ENCODE measurements at places on chromosomes 3 and 15.
A peak's percentile ranks its signal among the peaks of the same experiment; 100 is the strongest.

DNA sequence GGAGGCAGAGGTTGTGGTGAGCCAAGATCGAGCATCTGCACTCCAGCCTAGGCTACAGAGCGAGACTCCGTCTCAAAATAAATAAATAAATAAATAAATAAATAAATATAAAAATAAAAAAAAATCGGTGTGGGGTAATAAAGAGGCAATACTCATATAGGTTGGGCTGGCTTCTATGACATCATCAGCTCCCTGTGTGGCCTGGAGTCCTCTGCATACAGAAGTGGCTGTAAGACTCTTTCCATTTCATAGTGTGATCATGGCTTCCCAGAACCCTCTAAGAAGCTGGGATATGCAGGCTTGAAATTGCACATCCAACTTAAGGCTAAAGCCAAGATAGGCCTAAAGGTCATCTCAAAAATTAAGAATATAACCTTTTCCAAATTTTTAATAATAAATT is 101.6 kb downstream of the ZIC4 start:
- no peak overlapping the region for H3K27ac ChIP-seq
- no peak overlapping the region for H3K4me3 ChIP-seq
- no peak for DNase-seq
- H3K36me3 ChIP-seq, result no peaks in the 10 kb centered on the region
- H3K4me1 ChIP-seq, result no peaks in the 10 kb centered on the region

GRCh38 chr15:29473621-29474105 is 204.0 kb upstream of the NSMCE3 start:
- H3K27me3 ChIP-seq, result no peaks in the 10 kb centered on the region
- DNase-seq, result no peak
- H3K4me1 ChIP-seq, result no peaks in the 10 kb centered on the region
- no peak overlapping the region for H3K4me3 ChIP-seq
- H3K27ac ChIP-seq, result no peak overlapping the region
- no peaks in the 10 kb centered on the region for H3K36me3 ChIP-seq

DNA sequence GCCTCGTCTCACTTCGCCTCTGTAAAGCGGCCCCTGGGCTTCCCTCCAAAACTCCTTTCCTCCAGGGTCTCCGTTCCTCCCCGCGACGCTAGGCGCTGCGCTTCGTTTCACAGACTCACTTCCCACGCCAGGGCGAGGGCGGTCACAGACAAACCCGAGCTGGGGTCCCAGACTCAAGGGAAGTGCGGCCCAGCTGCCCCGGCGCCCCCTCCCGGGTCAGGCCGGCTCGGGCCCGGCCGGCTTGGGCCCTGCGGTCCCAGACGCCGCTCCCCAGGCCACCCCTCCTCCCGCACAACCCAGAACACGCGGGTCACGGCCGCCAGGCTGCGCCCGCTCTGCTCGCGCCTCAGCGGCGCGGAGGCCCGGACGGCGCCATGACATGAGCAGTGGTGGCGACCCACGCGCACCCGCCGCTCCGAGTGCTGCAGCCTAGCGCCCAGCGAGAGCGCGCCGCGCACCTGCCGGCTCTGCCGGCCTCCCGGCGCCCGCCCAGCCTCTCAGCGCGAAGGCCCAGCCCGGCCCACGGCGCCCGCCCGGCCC is 547 bp downstream of the NUP210 start:
- H3K27ac ChIP-seq, result peak overlapping the region; percentile 98
- DNase-seq, result peak; percentile 69
- peak overlapping the region; percentile 91 for H3K4me3 ChIP-seq
- peaks cover 62% of the 10 kb centered on the region for H3K4me1 ChIP-seq
- peaks cover 6% of the 10 kb centered on the region for H3K36me3 ChIP-seq

GRCh38 chr3:160041465-160041864 is 52.8 kb downstream of the IL12A start:
- H3K36me3 ChIP-seq, result no peaks in the 10 kb centered on the region
- no peak overlapping the region for H3K4me3 ChIP-seq
- peaks cover 6% of the 10 kb centered on the region for H3K4me1 ChIP-seq

DNA sequence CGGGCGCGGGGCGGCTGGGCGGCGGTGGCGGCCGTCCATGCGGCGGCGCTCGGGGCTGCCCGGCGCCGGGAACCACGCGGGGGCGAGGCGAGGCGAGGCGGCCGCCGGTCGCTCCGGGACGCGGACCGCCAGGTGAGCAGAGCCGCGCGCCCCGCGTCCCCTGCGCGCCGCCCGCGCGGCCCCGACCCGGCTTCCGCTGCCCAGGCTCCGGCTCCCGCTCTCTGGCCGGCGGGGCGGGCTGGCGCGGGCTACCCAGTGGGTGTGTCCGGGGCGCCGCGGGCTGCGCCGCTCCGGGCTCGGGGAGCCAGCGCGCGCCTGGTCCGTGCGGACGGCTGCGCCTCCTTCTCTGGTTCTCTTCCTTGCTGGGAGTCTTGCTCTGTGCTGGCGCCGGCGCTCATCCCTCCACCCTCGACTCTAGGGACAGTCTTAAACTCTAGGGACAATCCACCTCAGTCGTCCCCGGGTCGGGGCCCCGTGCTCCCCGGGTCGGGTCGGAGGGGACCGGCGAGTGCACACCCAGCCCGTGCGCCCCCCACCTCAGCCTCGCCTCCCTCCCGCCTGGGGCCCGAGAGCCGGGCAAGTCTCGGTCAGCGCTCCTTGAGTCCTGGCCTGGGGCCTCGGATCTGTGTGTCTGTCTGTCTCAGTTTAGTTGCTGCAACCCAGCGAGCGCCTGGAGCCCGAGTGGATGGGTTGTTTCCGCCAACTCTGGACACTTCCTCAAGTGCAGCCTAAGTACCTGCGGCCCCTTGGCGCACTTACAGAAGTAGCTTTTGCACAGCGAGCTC is 488 bp downstream of the THSD4 start:
- peaks cover 42% of the 10 kb centered on the region for H3K27me3 ChIP-seq
- H3K27ac ChIP-seq, result no peak overlapping the region
- peak overlapping the region; percentile 58 for H3K4me3 ChIP-seq
- H3K4me1 ChIP-seq, result peaks cover 9% of the 10 kb centered on the region
- no peaks in the 10 kb centered on the region for H3K36me3 ChIP-seq
- no peak for DNase-seq

- no peaks in the 10 kb centered on the region for H3K27me3 ChIP-seq
- no peak overlapping the region for H3K27ac ChIP-seq
- no peaks in the 10 kb centered on the region for H3K4me1 ChIP-seq
These were observed 767.1 kb downstream of the IGSF11 start for GRCh38 chr3:118267588-118267987.

DNA sequence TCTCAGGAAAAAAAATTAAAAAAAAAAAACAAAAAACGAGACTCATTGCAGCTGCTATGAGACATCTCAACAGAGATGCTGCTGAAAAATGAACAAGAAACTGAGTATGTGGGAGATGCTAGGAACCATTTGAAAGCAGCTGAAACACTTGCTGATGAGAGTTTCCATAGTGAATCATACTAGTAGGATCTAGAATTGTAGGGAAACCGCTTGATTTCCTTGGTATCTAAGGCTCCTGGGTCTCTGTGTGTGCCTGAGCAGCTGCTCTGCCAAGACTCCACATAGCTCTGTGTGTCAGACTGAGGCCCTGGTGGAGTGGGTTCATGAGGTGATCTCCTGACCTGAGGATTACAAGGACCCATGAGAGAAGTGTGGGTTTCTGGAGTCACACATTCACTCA is 313.4 kb upstream of the NECTIN3 start:
- H3K27ac ChIP-seq, result no peak overlapping the region
- no peaks in the 10 kb centered on the region for H3K36me3 ChIP-seq
- DNase-seq, result no peak
- H3K4me1 ChIP-seq, result no peaks in the 10 kb centered on the region
- no peak overlapping the region for H3K4me3 ChIP-seq

- no peak overlapping the region for H3K27ac ChIP-seq
- H3K4me3 ChIP-seq, result no peak overlapping the region
- peaks cover 12% of the 10 kb centered on the region for H3K27me3 ChIP-seq
- no peaks in the 10 kb centered on the region for H3K36me3 ChIP-seq
These were observed 11.9 kb downstream of the GPR176 start for GRCh38 chr15:39908186-39908585.

DNA sequence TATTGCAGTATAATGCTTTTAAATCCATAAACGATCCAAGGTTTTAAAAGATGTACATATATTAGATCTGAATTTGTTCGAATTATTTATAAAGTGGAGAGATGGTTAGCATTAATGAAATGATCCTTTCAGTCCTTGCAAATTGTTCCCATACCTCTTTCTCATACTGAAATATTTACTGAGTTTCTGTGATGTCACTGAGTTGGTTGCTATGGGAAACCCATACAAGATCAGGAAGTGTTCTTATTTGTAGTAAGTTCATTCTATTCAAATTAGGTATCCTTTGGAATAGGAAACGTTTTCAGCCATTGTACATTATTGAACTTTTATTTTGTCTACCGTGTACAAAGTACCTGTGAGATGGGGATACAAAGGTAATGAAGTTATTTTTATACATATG is 73.2 kb upstream of the CHL1 start:
- no peaks in the 10 kb centered on the region for H3K27me3 ChIP-seq
- H3K4me1 ChIP-seq, result peaks cover 4% of the 10 kb centered on the region
- H3K36me3 ChIP-seq, result no peaks in the 10 kb centered on the region

- peaks cover 14% of the 10 kb centered on the region for H3K27me3 ChIP-seq
- DNase-seq, result no peak
These were observed 45.5 kb downstream of the ISG20 start for GRCh38 chr15:88684345-88684744.

- H3K4me1 ChIP-seq, result peaks cover 10% of the 10 kb centered on the region
- peaks cover 22% of the 10 kb centered on the region for H3K36me3 ChIP-seq
- no peak overlapping the region for H3K4me3 ChIP-seq
- no peak for DNase-seq
- no peak overlapping the region for H3K27ac ChIP-seq
These were observed 71.7 kb downstream of the TBC1D5 start for GRCh38 chr3:17670749-17671148.

DNA sequence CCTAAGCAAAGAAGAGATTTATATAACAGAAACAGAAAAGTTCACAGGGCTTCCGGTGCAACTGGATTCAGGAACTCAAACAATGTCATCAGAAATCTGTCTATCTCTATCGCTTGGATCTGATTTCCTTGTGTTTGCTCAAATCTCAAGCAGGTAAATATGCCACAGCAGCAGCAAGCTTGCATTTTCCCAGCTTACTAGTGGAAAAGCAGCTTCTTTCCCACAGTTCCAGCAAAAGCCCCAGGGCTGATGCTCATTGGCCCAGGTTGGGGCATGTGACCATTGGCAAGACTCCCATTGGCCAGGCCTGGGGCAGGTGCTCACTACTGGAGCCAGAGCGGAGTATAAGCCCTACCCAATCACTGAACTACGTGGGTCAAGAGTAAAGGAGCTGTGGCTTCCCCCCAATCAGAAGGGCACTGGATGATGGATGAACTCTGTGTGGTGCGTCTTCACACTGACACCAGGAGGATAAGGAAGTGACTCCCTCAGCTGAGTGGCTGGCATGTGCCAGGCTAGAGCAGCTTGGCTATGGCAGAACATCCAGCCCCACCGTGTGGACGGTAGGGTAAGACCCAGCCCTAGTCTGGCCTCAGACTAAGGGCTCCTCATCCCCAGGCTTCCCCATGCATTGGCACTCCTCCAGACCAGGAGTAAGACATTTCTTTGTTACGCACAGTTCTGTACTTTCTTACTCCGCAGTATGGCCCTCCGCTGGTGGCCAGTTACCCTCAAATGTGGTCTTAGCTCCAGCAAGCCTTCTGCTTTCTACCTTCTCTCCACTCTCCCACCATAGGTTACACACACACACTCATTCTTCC is 13.1 kb upstream of the VIPR1 start:
- peaks cover 50% of the 10 kb centered on the region for H3K4me1 ChIP-seq
- H3K36me3 ChIP-seq, result no peaks in the 10 kb centered on the region
- H3K27me3 ChIP-seq, result no peaks in the 10 kb centered on the region

GRCh38 chr3:47288966-47289910 is 6.5 kb downstream of the KLHL18 start:
- H3K27me3 ChIP-seq, result no peaks in the 10 kb centered on the region
- DNase-seq, result no peak
- H3K36me3 ChIP-seq, result peaks cover 50% of the 10 kb centered on the region

DNA sequence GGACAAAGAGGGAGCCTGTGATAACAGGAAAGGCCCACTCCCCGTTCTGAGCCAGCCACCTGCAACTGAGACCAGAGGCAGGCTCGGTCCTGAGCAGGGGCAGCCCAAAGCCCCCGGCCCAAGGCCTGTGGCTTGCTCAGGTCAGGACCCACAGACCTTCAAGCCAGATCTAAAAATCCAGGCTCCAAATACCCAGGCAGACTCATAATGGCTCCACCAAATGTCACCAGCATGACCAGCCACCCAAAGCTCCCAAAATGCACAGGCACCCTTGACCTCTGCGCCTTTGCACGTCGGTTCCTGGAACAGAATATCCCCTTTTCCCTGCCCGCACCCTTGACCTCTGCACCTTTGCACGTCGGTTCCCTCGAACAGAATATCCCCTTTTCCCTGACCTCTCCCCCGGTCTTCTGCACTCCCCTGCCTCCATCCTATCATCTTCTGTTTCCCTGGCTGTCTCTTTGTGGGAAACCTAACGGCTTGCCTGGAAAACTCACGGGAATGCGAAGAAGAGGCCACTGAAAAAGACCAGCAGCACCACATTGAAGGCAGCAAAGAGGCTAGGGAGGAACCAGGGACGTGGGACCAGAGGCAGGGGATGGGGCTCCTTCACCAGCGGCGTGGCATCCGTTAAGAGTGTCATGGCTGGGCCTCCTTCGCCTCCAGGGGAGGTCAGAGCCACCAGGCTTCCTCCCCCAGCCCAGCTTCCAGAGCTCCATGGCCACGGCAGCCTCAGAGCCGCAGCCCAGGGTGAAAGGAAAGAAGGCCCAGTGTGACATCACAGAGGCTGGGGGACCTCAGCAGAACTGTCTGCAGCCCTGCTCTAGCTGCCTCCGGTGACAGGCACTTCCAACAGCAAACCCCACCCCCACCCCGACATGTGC is at the start of gene ZDHHC19:
ZDHHC19 (minus strand) TSS at position 728 of the 884 bp plus-strand sequence; CDS start at position 643, 85 bp downstream.
- peaks cover 15% of the 10 kb centered on the region for H3K4me1 ChIP-seq
- no peaks in the 10 kb centered on the region for H3K36me3 ChIP-seq
- DNase-seq, result no peak
- H3K27ac ChIP-seq, result no peak within 1 kb of the TSS
- no peaks in the 10 kb centered on the region for H3K27me3 ChIP-seq
- H3K4me3 ChIP-seq, result no peak within 1 kb of the TSS

DNA sequence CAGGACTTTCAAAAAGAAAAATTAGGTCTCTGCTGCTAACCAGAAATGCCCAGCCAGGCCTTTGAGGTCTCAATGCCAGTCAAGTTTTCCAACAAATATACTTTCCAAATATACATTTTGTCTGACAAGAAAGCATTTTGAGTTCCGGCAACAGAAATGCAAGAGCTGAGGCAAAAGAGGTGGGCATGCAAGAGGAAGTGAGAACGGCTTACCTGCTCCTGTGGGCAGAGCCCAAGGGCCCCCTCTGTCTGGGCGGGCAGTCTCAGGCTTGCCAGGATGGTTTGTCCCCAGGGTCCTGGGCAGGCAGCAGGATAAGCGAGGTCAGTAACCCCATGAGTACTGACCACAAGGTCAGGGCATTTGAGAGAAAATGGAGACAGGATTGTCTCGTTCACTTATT is 136.1 kb upstream of the TOPAZ1 start:
- H3K4me1 ChIP-seq, result peaks cover 13% of the 10 kb centered on the region
- H3K27ac ChIP-seq, result peak overlapping the region; percentile 25
- H3K27me3 ChIP-seq, result peaks cover 2% of the 10 kb centered on the region
- no peaks in the 10 kb centered on the region for H3K36me3 ChIP-seq
- no peak overlapping the region for H3K4me3 ChIP-seq

- H3K27me3 ChIP-seq, result no peaks in the 10 kb centered on the region
- H3K36me3 ChIP-seq, result peaks cover 87% of the 10 kb centered on the region
- no peak overlapping the region for H3K27ac ChIP-seq
- H3K4me3 ChIP-seq, result no peak overlapping the region
These were observed 8.0 kb downstream of the CDAN1 start for GRCh38 chr15:42728972-42729371.

- H3K27me3 ChIP-seq, result peaks cover 65% of the 10 kb centered on the region
- no peak overlapping the region for H3K27ac ChIP-seq
- no peak for DNase-seq
- peaks cover 3% of the 10 kb centered on the region for H3K4me1 ChIP-seq
These were observed 9.2 kb downstream of the ZIC1 start for GRCh38 chr3:147418371-147418781.

Measured in activated B cell treated with CpG ODN at 0.5 μM for 24 hours (primary cell).